ENCODE measurements at places on chromosomes 5 and 9.

DNA sequence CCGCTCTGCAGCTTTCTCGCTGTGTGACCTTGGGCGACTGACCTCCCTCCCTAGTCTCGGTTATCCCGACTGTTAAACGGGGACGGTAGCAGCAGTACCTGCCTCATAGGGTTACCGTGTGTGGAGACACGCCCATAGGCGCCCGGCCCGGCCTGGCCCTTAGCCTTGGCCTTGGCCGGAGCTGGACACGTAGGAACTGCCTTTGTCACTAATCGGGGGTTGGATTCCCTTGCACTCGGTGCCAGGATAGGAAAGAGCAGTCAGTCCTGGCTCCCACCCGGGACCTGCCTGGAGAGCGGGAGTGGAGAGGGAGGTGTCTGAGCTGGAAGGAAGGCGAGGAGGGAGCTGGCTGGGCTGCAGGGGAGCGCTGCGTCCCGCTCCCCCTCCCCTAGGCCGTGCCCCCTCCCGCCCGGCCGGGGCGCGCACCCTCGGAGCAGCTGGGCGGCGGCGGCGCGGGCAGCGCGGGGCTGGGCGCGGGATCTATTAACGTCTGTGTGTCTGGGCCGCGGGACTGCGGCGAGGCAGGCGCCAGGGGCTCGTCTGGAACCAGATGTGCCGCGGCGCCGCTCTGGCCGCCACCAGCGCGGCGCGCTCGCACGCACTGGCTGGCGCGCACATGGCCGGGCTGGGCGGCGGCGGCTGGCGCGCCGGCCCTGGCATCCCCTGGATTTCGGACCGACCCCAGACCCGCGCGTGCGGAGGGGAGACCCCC, 31.7 kb downstream of the PRRX2 start:
- DNase-seq = no peak

GRCh38 chr9:138016406-138017187, 139.0 kb downstream of the CACNA1B start:
- no peak for DNase-seq

GRCh38 chr5:114838937-114839336, 330.8 kb downstream of the TRIM36 start:
- no peak for DNase-seq

- DNase-seq = no peak
Observed at GRCh38 chr9:28177925-28178324, 604.6 kb upstream of the C9orf72 start.

GRCh38 chr9:28923351-28923750, 1350.1 kb upstream of the C9orf72 start:
- DNase-seq = no peak

DNA sequence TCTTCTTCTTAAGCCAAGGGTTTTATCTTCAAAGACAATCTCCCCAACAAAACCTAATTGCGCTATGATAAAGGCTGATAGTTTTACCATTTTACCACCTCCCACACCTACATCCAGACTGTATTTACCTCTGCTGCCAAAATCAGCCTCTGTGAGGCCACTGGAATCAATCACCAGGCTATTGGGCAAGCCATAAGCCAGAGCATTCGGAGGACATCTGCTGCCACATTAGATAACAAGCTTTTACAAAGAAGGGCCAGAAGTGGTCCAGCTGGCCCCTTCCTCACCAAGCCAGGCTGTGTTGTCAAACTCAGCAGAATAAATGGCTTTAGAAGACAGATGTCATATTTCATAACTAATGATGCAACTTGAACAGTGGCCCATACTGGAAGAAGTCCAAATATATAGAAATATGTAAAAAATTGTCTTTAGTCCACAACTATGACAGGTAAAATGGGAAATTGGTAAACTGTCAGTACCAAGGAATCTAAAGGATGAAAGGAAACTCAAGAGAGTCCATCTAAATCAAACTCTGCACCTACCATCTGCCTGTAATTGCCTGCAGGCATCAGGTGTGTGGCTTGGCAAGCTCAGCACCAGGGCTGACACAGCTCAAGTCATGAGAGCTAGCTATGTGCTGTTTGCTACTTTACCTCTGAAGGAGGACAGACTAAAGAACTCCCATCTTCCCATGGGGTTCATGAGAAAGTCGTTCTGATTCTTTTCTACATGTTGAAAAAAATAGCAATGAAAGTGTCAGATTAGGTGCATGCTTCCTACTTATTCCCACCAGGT, 16.1 kb downstream of the SLC45A2 start:
- no peak for DNase-seq

DNA sequence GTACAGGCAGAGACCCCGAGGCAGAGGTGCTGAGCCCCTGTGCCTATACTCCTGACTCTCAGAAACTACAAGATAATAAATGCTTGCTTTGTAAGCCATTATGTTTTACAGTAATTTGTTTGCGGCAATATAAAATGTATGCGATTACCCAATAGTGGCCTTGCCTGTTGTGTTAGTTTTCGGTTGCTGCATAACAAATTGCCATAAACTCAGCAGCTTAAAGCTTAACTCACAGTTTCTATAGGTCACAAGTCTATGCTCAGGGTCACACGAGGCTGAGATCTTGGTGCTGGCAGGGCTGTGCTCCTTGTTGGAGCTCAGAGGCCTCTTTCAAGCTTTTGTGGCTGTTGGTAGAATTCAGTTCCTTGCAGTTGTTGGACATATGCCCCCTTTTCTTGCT, 114.8 kb downstream of the COL23A1 start:
- DNase-seq = no peak

- no peak for DNase-seq
Observed at GRCh38 chr9:137694962-137695875, 76.4 kb downstream of the EHMT1 start.

GRCh38 chr5:131542723-131543122, 92.3 kb downstream of the RAPGEF6 start:
- DNase-seq = no peak

DNA sequence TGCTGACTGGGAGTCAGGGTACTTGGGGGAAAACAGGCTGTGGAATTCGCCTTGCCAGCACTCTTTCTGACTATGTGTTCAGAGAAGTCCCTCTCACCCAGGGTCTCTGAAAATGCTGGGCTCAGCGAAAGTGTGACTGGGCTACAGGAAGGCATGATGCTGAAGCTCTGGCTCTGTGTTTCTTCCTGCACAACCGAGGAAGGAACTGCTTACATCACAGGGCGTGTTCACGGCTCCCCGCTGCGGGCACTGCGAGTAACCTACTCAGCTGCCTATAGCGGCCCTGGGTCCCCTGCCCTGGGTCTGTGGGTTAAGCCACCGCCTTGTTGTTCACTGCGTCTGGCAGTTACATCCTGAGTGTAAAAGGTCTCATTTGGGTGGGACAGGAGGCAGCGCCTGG, 222.4 kb upstream of the IRX4 start:
- no peak for DNase-seq

DNA sequence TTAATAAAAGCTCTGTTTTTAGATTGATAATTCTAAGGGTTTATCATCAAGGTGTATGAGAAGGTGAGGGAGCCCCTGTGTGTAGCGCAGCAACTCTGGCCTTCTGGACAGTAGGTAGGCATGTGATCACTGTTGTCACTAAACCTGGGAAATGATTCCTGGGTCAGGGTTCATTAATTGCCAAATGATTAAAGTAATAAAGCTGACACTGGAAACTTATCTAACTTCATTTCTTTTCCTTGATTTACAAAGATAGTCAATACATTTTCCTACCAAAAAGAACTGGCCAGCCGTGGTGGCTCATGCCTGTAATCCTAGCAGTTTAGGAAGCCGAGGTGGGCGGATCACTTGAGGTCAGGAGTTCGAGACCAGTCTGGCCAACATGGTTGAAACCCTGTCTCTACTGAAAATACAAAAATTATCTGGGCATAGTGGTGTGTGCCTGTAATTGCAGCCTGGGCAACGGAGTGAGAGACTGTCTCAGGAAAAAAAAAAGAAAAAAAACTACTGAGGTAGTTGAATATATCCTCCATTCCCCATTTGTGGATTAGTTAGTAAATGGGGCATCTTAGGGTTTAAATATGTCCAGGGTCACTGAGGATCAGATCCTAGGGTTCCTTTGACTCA, 2.4 kb downstream of the EHMT1 start:
- DNase-seq = no peak

DNA sequence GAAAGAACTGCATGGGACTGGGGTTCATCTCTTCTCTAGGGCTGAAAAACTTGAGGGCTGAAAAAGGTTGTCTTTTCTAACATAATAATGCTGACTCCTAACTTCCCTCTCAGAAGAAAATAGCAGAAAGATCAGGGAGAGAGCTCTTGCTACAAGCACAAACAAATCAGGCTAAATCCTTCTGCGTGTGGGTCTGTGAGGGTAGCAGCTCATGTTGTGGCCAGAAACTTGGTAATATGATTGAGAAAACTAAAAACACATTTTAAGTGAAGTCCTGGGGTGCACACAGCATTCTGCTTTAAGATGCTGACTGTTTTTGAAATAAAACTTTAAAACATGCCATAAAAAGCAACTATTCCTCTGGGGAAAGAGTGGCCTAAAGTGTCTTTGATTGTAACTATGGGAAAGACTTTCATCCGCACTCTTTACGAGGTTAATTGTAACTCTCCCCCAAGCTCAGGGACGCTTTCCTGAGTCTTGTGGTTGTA, 56.7 kb downstream of the SAXO1 start:
- DNase-seq = no peak

GRCh38 chr5:148939676-148940075, 113.3 kb downstream of the ADRB2 start:
- DNase-seq = no peak

- DNase-seq = no peak
Observed at GRCh38 chr5:153299891-153300290, 190.6 kb upstream of the GRIA1 start.

GRCh38 chr5:142644127-142644526, 41.8 kb downstream of the FGF1 start:
- DNase-seq = no peak

DNA sequence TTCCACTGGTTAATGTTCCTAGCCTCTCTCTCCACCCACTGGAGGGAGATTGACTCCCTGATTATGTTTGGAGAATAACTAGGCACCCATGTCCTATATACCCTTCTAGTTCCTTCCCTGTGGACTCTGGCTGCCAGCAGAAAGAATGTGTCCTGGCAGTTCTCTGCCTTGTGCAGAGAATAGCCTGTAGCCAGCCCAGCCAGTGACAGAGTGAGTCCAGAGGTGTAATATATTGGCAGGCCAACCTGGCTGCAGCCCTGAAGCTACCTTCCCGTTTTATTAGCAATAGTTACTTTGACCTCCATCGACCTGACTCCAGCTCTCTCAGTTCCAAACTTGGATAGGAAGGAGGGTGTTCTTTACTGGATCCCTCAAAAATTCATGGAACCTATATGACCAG, 8.1 kb downstream of the SETD9 start:
- DNase-seq = no peak

DNA sequence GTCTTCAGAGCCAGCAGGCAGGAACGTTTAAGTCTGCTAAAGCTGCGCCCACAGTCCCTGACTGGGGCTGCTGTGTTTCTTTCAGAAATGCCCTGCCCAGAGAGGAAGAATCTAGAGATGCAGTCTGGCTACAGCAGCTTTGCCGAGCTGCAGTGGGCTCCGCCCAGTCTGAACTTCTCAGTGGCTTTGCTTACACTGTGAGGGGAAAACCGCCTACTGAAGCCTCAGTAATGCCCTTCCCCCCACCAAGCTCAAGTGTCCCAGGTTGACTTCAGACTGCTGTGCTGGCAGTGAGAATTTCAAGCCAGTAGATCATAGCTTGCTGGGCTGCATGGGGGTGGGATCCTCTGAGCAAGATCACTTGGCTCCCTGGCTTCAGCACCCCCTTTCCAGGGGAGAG, 78.4 kb downstream of the SREK1 start:
- no peak for DNase-seq

DNA sequence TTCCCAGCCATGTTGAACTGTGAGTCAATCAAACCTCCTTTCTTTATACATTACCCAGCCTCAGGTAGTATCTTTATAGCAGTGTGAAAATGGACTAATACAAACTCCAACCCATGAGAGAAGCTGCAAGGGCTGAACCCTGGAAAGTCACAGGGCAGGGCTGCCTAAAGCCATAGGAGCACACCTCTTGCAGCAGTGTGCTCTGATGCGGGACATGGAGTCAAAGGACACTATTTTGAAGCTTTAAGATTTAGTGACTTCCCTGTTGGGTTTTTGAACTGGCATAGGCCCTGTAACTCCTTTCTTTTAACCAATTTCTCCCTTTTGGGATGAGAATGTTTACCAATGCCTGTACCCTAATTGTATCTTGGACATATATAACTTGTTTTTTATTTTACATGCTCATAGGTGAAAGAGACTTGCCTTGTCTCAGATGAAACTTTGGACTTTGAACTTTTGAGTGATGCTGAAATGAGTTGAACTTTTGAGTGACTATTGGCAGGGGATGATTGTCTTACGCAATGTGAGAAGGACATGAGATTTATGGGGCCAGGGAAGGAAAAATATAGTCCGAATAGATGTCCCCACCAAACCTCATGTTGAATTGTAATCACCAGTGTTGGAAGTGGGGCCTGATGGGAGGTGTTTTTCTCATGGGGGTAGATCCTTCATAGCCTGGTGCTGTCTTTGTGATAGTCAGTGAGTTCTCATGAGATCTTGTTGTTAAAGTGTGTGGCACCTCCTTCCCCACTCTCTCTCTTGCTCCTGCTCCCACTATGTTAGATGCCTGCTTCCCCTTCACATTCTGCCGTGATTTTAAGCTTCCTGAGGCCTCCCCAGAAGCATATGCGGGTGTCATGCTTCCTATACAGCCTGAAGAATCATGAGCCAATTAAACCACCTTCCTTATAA, 159.5 kb upstream of the SPEF2 start:
- no peak for DNase-seq

GRCh38 chr5:120507197-120507596, 43.1 kb downstream of the PRR16 start:
- DNase-seq = no peak

DNA sequence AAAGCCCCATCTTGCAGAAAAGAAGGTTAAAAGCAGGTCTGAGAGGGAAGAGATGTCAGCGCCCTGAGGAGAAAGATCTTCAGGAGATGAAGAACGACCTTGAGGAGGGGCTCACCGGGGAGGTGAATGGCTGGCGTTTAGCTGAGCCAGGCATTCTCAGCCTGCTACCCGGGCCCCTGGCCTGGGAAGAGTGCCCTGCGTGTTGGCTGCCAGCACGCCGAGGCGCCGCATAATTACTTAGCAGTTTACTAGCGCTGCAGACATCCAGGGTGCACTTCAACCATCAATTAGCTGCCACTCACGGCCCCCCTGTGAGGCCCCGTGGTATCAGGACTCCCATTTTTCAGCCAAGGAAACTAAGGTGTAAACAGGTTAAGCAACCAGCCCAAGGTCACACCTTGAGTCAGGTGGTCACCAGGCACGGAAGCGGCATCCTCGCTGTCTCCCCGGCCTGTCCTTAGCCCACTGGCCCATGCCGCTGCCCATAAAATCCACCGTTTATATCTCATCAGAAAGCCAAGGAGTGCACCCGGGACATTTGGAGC, 551.9 kb downstream of the BNC2 start:
- no peak for DNase-seq

- no peak for DNase-seq
Observed at GRCh38 chr9:134595014-134595413, 46.6 kb upstream of the COL5A1 start.

DNA sequence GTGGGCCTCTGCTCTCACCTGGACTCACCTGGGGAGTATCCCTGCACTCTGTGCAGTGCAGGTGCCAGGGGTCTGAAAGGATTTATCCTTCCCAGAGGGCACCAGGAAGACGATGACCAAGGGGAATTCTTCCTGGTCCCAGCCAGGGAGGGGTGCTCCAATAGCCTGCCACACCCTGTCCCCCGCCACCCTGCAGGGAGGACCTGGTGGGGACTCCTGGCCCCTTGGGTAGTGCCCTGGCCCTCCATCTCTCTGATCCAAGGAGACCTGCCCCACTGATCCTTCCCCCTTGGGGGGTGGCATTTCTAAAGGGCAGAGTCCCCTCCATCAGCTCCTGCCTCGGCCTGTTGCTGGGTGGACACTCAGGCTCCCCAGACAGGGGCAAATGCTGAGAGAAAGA, 70.7 kb downstream of the NTNG2 start:
- DNase-seq = no peak

- no peak for DNase-seq
Observed at GRCh38 chr9:132210472-132211145, 48.8 kb downstream of the NTNG2 start.
